ENCODE measurements at places on chromosomes 16 and 17.

GRCh38 chr16:51813609-51814008 is 662.5 kb upstream of the SALL1 start:
- DNase-seq = no peak

DNA sequence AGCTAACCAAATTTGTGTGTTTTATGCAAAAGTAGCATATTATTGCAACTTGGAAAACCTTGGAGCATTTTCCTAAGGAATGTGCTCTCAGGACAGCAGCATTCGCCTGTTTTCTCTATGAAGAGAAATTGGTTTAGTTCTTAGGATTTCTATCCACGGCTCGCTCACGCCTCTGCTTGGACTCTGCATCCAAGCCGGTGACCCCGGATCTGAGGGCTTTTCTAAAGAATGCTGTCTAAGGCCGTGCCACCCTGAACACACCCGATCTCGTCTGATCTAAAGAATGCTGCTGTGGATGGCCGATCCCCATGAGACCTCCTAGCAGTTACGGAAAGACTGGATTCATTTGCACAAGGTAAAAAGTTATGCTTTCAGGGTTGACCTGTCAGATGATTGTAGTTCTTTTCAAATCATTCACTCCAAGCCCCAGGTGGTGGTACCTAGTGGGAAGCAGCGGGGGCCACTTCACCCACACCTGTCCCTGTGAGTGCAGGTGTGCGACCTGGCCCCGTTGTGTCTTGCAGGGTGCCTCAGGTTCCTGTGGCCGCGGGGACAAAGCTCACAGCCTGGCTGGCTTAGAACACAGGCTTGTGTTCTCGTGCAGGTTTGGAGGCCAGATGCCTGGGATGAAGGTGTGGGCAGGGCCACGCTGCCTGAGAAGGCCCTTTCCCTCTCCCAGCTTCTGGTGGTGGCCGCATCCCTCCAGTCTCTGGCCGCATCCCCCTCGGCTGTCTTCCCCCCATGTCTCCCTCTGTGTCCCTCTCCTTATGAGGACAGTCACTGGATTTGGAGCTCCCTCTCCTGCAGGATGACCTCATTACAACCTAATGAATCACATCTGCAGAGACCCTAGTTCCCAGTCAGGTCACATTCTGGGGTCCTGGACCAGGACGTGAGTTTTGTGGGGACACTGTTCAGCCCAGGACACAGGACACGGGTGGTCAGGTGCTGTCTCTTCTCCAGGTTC is 71.1 kb downstream of the BANP start:
- DNase-seq = no peak

- no peak for DNase-seq
These were observed 3.9 kb downstream of the TMEM94 start for GRCh38 chr17:75460295-75460694.

- no peak for DNase-seq
These were observed 15.8 kb upstream of the ITGAD start for GRCh38 chr16:31377210-31377903.

DNA sequence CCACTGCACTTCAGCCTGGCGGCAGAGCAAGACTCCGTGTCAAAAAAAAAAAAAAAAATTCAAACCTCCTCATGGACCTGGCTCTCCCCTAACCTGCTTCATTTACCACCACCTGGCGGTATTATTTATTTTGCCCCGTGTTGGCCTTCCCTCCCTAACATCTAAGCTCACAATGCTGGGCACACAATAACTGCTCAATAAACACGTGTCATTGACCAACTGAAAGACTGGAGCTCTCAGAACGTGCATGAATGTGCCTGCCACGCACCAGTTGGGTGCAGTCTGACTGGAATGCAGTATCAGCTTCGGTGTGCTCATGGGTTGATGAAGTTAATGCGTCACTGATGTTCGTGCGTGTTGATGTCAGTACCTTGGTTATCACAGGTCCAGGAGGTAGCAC is 64.4 kb upstream of the CDC42EP4 start:
- no peak for DNase-seq

- no peak for DNase-seq
These were observed 10.5 kb downstream of the PIMREG start for GRCh38 chr17:6454495-6455320.

DNA sequence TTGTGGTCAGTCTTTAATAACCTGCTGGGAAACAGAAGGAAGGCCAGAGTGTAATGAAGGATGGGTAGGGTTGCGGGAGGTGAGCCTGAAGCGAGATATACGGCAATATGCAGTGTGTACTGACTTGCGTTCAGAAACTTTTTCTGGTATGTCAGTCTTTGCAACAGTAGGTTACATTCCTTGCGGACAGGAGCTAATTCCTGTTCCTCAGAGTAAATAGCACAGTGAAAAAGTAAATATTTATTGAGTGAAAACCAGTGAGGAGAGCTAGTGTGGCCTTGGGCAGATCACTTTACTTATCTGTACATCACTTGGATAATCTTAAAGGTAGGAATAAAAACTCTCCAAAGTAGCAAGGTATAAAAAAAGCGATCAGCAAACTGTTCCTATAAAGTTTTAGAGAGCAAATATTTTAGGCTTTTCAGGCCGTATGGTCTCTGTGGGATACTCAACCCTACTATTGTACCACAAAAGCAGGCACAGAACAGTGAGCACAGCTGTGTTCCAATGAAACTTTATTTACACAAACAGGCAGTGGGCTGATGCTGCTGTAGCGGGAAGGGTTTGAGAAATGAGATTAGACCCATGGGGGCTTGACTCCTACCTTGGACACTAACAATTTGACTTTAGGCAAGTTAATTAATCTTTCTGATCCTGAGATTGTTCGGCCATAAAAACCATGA is 348.0 kb downstream of the UTP18 start:
- DNase-seq = no peak

DNA sequence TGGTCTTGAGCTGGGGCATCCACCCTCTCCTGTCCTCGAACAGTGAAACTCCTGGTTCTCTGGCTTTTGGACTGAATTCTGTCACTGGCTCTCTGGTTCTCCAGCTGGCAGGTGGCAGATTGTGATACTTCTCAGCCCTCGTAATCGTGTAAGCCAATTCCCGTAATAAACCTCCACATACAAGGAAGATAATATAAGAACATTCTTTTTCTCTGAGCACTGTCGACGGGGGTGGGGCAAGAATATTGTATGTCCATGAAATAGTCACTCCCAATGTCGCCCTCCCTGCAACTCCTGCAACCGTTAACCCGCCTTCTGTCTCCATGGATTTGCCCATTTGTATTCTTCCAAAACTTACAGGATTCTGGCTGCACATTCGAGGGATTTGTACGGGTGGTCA is 39.2 kb upstream of the RPH3AL start:
- no peak for DNase-seq

DNA sequence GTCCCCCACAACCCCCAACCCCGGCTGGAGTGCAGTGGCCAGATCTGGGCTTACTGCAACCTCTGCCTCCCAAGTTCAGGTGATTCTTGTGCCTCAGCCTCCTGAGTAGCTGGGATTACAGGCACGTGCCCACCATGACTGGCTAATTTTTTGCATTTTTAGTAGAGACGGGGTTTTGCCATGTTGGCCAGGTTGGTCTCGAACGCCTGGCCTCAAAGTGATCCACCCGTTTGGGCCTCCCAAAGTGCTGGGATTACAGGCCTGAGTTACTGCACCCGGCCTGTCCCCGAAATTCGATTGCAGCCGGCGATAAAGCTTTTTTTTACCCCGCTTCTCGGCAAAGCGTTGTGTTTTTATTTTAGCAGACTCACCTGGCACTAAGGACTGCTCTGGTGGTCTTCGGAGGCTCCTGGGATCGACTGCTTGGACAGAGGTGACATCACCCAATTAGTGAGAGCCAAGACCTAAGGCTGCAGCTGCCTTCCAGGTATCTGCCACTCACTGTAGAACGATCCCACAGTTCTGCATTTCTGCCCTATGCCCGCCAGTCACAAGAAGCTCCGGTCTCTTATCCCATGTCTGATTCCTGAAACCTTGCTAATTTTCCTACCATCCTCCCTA is 82.2 kb upstream of the ARL4D start:
- no peak for DNase-seq

DNA sequence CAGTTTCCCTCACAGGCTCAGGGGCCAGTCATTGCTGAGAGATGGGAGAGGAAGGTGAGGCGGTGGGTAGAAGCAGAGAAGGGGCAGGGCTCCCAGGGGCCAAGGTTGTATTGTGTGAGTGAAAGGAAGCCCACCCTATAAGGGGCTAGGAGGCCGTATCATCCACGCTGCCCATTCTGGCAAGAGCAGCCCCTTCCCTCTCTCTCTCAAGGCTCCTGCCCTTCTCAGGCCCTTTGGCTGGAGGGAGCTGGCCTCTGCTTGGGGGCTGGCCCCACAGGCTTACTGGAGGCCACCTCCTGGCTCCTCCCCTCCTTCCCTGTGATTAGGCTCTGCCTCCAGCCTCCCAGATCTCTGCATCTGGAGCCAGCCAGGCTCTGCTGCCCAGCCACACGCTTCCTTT is 7.6 kb downstream of the TBKBP1 start:
- no peak for DNase-seq

- DNase-seq = no peak
These were observed 47.5 kb downstream of the SLC6A2 start for GRCh38 chr16:55703003-55704001.

DNA sequence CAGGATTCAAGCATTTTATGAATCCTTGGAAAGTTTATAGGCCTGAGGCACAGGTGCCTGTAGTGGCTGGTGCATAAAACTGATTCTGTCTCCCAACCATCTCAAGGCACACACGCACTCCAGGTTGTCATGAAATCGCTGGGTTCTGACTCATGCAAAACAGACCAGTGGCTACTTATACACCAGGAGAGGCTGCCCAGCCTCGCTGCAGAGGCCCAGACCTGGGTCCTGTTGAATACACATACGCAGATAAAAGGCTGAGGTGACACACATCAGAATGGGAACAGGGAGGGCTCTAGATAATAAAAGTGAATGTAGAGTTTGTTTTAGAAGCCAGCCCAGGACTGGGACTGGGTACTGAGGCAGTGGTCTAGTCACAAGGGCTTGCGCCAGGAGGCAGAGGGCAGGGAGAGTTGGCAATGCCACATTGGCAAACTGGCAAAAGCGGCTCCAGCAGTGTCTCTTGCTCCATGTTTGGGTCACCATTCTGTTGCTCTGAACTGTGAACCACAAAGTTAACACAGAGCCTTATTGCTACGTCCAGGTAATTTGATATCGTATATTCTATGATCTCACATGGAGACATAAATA is 13.6 kb downstream of the OR1D5 start:
- DNase-seq = no peak

- DNase-seq = no peak
These were observed 4.6 kb upstream of the HOXB4 start for GRCh38 chr17:48582750-48583069.

DNA sequence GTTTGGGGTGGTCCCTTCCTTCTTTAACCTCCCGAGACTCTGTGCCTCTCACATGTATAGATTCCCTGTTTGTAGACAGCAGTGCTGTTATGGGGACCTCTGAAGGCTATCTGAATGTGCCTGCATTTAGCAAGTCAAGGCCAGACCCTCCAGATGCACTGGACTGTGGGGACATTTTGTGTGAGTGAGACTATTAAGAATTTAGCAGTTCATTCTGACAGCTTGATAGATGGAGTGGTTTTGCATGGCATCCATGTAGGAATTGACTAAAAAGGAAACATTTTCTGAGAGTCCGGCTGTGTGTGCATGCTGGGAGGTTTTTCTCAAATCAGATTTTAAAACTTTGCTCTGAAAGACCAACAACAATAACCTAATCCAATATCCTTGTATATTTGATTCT is 226.3 kb downstream of the MSI2 start:
- DNase-seq = no peak

DNA sequence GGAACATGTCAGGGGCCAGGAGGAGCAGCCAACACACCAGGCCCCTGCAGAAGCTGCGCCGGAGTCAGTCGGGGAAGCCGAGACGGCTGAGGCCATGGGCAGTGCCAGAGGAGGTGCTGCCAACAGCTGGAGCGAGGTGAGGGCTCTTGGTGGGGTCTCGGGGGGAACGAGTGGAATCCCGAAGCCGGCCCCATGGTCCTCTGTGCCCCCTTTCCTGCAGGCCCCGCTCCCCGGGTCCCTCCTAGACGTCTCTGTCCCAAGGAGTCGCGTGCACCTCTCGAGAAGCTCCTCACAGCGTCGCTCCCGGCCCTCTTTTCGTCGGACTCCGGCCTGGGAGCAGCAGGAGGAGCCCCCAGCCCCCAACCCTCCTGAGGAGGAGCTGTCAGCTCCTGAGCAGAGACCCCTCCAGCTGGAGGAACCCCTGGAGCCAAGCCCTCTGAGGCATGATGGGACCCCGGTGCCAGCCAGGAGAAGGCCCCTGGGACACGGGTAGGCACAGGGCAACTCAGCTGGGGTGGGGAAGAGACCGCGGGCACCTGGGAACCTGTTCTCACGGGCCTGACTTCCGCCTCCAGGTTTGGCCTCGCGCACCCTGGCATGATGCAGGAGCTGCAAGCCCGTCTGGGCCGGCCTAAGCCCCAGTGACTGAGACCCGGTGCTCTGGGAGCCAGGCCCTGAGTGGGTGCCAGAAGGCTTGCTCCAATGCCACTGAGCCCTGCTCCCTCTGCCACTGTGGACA is 3.6 kb downstream of the APOBR start:
- no peak for DNase-seq

- no peak for DNase-seq
These were observed 40.4 kb downstream of the ZNF778 start for GRCh38 chr16:89257757-89258465.

DNA sequence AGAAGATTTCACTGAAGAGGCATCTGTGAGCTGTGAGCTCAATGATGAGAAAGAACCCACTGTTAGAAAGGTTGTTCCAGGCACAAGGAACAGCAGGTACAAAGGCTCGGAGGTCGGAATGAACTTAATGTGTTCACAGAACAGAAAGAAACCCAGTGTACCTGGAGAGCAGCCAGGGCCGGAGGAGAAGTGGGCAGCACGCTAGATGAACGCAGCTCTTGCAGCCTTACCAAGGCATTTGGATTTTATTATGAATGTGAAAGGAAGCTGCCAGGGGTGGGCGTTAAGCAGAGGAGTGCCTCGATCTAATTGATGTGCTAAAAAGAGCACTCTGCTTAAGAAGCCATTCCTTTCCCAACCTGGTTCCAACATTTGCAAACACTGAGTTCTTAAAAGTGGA is 19.0 kb downstream of the EEF2K start:
- DNase-seq = no peak

DNA sequence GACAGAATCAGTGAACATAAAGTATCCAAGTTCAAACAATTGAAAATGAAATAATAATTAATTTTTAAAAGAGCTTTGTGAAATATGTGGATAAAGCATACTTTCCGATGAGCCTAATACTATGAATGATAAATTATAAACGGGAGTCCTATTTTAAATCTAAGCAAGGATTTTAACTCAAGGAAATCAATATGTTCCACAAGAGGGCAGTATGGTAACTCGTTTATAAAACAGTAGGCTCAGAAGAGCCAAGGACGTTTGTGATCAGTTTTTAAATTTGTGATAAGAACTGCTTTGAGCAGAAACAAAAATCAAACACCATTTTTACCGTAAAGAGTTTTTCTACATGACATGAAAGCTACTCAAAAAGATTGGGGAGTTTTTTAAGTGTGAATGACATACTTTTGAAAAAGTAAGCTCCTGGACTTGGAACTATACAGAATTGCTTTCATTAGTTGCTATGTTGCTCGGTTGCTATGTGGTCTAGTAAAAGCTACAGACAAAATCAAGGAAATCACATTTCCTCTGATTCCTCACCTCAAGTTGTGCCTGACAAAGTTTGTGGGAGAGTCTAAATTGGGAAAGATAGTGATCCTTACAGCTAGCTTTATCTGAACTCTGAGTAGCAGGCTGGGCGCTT is 11.8 kb upstream of the TEKT1 start:
- DNase-seq = no peak

- no peak for DNase-seq
These were observed 21.5 kb upstream of the CSNK2A2 start for GRCh38 chr16:58219432-58219831.

- DNase-seq = no peak
These were observed 16.9 kb downstream of the DNASE1 start for GRCh38 chr16:3671424-3671823.

GRCh38 chr17:82175951-82176350 is 36.7 kb downstream of the CCDC57 start:
- DNase-seq = no peak

Measured in stimulated activated CD4-positive, alpha-beta T cell treated with anti-CD3 and anti-CD28 coated beads, Interleukin-12 subunit alpha, Interleukin-12 subunit beta, amount 100 ng/mL, for 4 hours (primary cell).